Muscle of back (tissue), 13 donors: ENCODE measurements at places on chromosomes 1 and 21. TPM values are rescaled to one million over a fixed set of nuclear protein-coding genes. Genes with fewer than 3 reads are reported as not detected.

DNA sequence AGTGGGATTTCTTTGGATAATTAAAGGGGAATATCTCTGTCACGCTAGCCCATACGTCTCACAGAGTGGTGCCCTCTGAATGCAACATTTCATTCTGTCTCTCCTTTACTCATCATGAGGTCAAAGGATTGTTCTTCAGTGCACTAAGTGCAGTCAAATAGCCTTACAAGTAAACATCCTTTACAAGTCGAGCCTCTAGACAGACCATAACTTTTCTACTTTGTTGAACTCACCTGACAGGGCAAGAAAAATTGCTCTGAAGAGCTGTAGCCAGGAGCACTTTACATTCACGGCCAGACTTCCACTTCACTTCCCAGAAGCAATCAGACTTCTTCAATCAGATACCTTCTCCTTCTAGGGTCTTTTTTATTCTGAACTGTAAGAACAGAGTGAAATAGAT is 768.0 kb upstream of the TMPRSS15 start:
- DNase-seq = no peak

DNA sequence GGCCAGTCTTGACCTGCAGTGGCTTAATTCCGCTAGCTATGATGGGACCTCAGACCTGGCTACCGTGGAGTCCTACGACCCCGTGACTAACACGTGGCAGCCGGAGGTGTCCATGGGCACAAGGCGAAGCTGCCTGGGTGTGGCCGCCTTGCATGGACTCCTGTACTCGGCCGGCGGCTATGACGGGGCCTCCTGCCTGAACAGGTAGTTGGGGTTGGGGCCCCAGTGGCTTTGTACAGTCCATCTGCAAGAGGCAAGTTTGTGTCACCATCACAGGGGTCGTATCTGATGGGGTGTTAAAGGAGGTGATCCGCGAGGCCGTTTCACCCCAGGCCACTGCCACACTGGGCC is 2.9 kb downstream of the KLHL17 start:
- DNase-seq = no peak

DNA sequence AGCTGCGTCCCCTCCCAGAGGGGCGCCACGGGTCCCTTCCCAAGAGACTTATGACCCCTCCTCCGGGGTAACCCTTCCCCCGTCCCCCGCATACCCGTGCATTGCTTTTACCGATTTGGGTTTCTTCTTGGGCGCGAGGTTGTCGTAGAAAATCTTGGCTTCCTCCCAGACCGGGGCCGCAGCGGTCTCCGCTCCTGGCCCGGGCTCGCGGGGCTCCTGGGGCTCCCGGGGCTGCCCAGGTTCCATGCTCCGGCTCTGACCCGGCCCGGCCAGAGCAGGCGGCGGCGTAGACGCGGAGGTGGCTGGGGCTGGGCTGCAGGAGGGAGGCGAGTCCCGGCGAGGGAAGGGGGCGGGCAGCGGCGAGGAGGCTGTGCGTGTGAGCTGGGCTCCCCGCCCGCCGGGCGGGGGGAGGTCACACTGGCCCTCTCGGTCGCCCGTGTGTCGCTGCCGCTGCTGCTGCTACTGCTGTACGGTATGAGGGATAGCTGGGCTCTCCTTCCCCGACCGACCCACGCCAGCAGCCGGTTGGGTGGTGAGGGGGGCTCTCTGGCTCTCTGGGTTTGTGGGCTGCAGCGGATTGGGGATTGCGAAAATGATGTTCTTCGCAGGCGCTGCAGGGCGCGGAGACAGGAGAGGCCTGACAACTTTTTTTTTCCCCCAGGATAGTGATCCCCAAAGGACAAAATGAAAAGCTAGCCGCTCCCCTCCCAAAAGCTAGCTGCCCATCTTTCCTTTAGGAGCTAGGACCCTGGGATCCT is at the start of gene NT5C1A:
TSS of gene NT5C1A (minus strand) at position 315 of the 758 bp plus-strand sequence. CDS start at position 246, 69 bp downstream.
- DNase-seq = no peak

DNA sequence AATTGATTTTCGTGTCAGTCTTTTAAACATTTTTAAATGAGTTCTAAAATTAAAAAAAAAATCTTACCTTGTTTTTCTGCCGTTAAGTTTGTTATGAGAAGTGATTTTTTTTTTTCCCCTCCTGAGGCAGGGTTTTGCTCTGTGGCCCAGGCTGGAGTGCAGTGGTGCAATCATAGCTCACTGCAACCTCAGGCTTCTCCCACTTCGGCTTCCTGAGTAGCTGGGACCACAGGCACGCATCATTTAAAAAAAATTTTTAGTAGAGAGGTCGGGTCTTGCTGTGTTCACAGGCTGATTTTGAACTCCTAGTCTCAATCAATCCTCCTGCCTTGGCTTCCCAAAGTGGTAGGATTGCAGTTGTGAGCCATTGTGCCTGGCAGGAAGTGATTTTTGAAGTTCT is 41.1 kb downstream of the MTR start:
- no peak for DNase-seq

DNA sequence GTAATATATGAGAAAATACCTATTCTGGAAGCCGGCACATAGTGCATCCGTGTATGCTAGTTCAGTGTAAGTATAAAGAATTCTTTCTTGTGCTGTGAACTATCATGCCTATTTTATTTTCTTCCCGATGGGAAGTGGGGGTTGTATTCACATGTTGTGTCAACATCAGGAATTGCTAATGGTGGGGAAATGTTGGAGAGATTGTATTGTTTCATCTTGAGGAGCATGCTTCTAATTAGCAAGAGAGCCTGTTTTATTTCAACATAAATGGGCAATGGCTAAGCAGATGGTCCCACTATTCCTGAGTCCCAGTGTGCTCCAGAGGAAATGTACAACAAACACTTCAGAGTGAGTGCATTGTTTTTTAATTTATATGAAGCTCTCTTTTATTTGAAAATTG is 485.2 kb downstream of the PLPP3 start:
- no peak for DNase-seq

GRCh38 chr21:22421416-22422180 is 1423.4 kb downstream of the NCAM2 start:
- DNase-seq = no peak

GRCh38 chr1:248782416-248783141 is 27.0 kb upstream of the LYPD8 start:
- DNase-seq = no peak

GRCh38 chr1:93076268-93076667 is 2.8 kb upstream of the MTF2 start:
- no peak for DNase-seq

DNA sequence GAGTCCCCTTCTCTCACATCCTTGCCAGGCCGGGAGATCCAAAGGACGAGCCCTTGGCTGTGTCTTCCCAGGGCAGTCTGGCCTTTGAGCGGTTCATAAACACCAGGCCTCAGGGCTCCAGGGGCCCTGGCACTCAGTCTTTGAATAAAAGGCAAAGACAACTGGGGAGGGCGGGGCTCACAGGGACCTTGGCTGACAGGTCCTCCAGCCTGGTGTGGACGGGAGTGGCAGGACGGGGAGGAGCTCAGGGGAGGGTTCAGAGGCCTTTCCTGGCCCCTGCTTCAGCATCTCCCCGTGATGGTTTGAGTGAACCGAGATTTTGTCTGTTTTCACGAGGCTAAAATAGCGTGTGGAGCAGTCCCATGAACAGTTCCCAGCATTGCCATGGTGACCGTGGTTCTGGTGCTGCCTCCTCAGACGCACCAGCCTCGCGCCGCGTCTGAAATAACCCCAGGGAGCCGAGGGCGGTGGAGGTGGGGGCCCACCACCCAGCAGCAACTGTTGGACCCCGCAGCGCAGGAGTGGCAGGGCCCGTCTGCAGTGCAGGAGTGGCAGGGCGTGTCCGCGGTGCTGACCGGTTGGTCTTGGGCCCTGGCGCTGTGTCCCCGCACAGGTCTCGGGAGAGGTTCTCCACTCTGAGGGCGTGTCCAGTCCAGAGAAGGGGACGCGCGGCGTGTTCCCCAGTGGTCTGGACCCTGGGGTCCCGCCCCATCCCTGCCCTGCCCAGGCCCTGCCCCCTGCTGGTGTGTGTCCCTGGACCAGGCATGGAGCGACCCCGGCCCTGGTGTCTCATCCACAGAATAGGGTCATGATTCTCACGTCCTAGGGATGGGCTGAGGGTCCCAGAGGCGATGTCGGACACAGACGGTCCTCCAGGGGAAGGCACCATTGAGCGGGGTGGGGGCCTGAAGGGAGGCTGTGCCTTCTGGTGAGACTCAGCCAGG is 7.1 kb upstream of the PRKCZ start:
- DNase-seq = no peak

GRCh38 chr1:201487742-201488141 is 18.8 kb upstream of the PHLDA3 start:
- DNase-seq = no peak

DNA sequence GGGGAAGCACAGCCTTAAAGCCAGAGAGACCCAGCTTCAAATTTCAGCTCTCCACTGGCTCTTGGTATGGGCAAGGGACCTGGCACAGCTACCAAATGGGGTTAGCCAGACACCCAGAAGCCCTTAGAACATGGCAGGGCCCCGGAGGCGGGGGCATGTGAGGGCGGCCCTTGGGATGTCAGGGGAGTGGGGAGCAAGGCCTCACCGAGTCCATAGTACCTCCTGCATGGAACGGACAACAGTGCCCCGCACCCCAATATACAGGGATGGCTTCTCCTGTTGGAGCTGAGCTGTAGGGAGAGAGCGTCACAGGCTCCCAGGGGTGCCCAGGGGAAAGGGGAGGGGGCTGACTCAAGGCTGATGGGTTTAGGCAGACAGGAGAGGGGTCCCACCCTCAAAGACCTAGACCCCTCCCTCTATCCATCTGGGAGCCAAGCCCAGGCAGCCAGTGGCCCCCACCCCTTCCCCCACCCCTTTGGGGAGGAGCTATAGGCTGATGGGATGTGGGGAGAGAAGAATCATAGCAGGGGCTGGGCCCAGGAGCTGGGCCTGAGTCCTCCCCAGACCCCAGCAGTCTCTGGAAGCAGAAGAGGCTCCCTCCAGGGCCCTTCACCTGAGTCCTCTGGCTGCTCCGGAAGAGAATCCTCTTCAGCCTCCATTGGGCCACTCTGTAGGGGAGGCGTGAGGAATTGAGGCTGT is 16.5 kb downstream of the SPOCD1 start:
- no peak for DNase-seq

GRCh38 chr1:27296773-27297291 is 25.1 kb upstream of the TMEM222 start:
- DNase-seq = peak; percentile 78

- no peak for DNase-seq
Measured at GRCh38 chr1:17023102-17023501, 11.4 kb upstream of the ATP13A2 start.

DNA sequence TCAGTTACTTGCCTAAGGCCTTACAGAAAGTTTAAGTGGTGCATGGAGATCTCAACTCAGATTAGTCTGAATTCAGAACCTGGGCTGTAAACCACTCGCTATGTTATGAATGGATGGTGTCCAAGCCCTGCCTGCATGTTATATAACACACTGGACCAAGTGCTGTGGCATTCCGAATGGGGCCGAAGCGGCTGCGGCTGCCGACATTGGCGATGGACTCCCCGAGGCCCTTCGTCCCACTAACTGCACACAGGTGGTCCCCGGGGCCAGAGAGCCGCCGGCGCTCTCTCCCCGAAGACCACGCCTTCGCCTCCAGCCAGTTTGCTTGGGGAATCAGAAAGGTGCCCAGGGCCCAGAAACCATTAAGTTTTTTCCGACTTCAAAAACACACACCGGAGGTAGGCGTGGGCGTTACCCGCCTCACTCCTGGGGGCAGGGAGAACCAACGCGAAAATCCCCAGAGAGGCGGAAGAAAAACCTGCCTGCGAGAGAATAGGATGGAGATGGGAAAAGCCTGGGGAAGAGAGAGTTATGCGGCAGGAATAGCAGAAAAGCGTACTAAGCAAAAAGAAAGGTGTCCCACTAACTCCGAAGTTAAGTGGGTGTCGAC is 579 bp upstream of the TENT5C start:
- peak; percentile 35 for DNase-seq

- DNase-seq = no peak
Measured at GRCh38 chr1:11355559-11356475, 82.8 kb downstream of the UBIAD1 start.

The XCL1 gene
- not detected for polyA plus RNA-seq

The ITLN2 gene
- not detected for polyA plus RNA-seq

The CPLANE2 gene
- 2.3 TPM for polyA plus RNA-seq

The SYCP1 gene
- 0.40 TPM for polyA plus RNA-seq

The TRIM67 gene
- polyA plus RNA-seq = 0.05 TPM

The NLRP3 gene
- polyA plus RNA-seq = 1.0 TPM
